Adipocyte (in vitro differentiated cells): ENCODE measurements at places on chromosomes 4 and X.

DNA sequence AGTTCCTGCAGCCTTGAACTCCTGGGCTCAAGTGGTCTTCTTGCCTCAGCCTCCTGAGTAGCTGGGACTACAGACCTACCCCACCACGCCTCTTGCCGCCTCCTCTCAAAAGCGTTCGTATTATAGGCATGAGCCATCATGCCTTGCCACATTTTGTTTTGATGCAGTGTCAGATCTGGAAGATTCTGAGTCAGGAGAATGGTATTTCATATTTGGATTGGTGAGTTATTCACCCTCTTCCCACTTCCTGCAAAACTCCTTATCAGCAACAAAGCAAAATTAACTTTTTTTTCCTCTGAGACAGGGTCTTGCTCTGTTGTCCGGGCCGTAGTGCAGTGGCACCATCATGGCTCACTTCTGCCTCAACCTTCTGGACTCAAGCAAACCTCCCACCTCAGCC, 29.6 kb downstream of the REST start:
- DNase-seq = peak; percentile 74

- no peak for DNase-seq
These were observed 7.9 kb downstream of the COL25A1 start for GRCh38 chr4:109294468-109295020.

- no peak for DNase-seq
These were observed 166.5 kb downstream of the DHRSX start for GRCh38 chrX:2334237-2334636.

DNA sequence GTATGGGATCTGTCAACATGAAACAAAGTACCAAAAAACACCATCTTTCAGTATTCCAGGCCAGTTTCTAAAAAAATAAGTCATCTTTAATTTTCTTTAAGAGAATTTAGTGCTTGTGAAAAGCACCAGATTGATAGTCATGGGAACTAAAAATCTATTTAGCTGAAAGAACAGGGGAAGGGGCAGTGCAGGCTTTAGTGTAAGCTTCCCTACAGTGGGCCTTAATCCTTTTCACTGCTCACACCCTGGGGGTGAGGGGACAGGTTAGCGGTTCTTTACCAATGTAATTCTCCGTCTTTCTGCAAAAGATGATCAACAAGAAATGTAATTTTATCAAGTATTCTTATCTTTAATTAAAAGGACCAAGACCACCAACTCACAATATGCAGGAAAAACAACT, 47.1 kb downstream of the CHIC2 start:
- no peak for DNase-seq

DNA sequence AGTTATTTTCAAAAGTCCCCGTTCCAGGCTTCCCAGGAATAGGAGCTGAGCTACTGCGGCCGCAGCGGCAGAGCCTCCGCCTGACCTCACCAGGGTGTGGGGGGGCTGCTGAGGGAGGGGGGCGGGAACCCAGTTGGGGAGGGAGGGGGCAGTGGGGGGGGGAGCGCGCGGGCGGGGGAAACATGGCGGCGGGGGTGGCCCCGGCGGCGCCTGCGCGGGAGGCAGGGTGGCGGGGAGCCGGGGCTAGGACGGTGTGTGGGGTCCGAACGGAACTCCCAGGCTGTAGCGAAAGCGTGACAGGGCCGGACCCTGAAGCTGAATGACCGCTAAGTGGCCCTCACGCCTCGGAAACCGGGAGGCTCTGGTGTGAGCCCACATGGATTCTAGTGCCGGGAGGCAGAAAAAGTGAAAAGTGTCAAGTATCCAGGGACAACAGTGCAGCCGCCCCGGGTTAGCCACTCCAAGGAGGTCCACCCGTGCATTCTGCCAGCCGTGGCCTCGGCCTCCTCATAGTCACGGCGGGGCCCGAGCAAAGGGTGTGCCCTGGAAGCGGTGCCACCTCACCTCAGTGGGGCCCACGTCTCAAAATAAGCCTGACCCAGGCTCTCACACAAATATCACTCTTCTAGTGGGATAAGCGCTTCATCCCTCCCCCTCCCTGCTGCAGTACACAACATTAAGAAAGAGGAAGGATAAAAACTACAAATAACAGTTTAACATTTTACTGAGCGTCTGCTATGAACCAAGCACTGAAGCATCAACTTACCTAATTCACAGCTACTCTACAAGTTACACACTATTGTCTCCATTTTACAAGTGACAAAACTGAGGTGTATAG, at the start of gene KLHL13:
KLHL13 (minus strand) TSS at position 98 of the 838 bp plus-strand sequence. CDS start 88,337 bp downstream, outside the sequence.
- DNase-seq = peak; percentile 63

DNA sequence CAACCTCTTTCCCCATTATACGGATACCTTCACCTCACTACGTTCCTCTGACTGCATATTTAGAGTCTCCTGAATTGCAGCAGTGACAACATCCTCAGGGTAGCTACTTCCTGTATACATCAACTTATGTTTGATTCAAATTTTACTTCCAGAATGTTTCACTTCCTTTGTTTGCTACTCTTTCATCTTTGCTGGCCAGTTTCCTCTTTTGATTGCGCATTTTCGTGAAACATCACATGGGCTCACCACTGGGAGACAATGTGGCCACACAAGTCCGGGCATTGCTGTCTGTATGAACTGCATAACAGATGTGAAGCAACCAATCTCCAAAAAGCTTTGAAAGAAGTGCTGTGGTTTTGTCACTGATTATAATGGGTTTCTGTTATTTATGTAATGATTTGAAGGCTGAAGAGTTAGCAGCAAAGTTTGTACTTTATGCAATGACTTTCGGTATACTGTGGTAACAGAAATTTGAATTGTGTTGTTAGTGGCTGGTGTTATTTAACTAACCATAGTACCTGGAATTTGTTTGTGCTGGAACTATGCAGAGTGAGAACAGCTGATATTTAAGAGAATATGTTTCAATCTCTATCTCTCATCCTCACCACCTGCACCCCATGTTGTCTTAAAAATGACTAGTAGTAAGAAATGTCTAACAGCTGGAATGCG, 7.4 kb downstream of the SNCA start:
- peak; percentile 30 for DNase-seq

DNA sequence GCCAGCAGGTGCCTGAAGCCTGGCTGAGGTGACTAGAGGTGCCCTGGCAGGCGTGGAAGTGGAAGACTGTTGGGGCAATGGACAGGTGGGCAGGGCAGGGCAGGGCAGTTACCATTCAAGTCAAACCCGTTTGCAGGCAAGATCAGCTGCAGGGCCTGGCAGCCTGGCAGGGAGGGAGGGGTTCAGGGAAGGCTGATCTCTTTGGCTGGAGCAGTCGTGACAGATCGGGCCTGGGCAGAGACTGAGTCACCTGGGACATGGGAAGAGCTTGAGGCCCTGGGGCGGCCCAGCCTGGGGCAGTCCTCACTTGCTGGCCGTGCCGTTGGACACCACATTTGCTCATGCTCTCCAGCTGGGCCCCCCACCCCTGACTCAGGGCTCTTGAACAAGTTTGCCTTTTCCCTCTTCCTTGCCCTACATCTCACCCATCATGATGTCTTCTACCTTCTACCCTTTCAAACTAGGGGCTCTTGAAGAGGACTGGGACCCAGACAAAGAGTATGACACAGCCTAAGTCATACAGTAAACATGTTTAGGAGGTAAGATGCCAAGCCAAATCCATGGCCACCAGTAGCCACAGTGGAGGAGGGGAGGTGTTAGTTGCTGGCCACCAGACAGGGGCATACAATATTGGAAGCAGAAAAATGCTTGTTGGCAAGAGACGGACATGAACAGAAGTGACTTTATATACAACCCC, 2.0 kb upstream of the ZNF185 start:
- no peak for DNase-seq

- DNase-seq = peak; percentile 50
These were observed 2.4 kb upstream of the RAB40AL start for GRCh38 chrX:102934624-102935023.

GRCh38 chr4:98318521-98318920, 57.3 kb downstream of the RAP1GDS1 start:
- no peak for DNase-seq
